ENCODE measurements at places on chromosomes 1 and 21.
A peak's percentile ranks its signal among the peaks of the same experiment; 100 is the strongest.

DNA sequence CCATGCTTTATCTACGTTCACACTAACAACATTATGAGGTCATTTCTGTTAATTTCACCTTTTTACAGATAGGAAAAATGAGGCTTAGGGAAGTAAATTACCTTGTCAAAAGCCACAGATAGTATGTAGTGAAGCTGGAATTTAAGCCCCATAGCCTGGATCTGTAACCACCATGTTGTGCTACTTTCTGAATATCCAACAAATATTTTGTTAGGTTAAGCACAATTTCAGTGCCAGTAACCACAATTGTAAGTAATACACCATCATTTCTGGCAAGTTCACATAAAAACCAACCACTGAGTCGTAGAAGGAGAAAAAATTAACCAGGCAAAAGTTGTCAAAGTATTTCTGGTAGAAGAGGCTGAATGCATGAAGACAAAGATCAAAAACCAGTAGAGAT lies 593.1 kb upstream of the CAMK1G start:
- DNase-seq = no peak

GRCh38 chr1:26469558-26469957 lies 2.7 kb upstream of the HMGN2 start:
- DNase-seq = no peak

GRCh38 chr1:221182791-221183533 lies 303.7 kb downstream of the HLX start:
- DNase-seq = no peak

- DNase-seq = no peak
Measured at GRCh38 chr1:10900251-10900651, 103.8 kb upstream of the CASZ1 start.

GRCh38 chr1:246072456-246072955 lies 434.6 kb downstream of the SMYD3 start:
- no peak for DNase-seq

- peak; percentile 9 for DNase-seq
Measured at GRCh38 chr1:117615474-117615873, 9.6 kb downstream of the TENT5C start.

DNA sequence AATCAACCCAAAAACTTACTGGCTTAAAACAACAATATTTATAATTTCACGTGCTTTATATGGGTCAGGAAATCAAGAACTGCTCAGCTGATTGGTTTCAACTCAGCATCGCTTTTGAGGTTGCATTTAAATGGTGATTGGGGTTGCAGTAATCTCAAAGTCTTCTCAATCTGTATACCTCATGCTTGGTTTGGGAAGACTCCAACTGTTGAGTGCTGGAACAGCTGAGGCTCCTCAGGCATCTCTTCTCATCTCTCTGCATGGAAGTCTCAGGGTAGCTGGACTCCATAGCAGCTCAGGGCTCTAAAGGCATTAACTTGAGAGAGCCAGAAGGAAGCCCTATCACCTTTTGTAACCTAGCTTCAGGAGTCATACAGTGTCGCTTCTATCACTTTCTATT lies 35.1 kb downstream of the AK5 start:
- no peak for DNase-seq

- no peak for DNase-seq
Measured at GRCh38 chr1:172671591-172671990, 12.7 kb downstream of the FASLG start.

DNA sequence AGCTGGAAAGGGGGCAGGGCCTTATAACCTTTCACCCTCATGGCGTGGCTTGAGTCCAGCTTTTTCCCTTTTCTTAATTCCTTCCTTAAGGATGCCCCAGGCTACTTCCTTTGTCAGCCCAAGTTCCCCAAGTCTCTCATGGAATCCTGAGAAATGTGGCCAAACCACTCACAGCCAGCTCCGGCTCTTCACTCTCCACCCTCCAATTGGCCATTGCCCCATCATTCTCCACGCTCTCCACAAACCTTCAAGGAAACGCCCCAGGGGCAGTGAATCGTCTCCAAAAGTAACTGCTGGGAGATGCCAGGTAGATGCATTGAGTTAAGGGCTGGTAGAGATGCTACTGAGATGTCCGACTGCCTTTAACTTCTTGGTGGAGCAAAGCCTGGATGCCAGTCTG lies 113.5 kb upstream of the CD34 start:
- DNase-seq = no peak

DNA sequence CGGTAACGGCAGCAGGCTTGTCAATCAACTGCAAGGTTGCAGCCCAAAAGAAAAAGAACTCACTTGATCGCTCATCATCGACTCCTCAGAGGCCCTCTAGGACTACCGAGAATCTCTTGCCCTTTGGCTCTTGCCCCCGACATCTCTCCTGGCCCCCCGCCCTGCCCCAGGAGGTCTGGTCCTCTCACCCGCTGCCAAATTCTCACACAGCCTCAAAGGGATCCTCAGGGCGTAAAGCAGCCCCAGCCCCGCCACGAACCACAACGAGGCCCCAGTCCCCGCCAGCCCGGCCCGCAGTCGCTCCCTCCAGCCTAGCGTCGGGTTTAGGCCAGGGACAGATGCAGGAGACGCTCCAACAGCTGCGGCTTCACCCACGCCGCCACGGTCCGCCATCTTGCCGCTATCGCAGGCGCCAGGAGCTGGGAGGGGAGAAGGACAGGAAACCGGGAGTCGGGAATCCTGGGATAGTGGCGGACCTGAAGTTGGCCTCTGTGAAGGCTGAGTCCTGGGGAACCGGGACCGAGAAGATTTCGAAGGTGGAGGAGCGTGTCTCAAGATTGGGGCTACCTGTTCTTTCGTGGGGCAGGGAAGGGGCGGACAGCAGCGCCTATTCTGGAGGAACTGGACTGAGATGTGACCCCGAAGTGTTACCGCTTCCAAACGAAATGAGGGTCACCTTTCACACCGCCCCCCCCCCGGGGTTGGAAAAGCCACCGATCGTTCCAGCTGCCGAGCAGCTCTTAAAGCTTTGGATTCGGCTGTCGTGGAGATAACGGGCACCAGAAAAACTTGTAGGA lies at the start of gene ST7L:
ST7L (minus strand) TSS at position 421 of the 797 bp plus-strand sequence; CDS start at position 393, 28 bp downstream.
- peak; percentile 88 for DNase-seq

DNA sequence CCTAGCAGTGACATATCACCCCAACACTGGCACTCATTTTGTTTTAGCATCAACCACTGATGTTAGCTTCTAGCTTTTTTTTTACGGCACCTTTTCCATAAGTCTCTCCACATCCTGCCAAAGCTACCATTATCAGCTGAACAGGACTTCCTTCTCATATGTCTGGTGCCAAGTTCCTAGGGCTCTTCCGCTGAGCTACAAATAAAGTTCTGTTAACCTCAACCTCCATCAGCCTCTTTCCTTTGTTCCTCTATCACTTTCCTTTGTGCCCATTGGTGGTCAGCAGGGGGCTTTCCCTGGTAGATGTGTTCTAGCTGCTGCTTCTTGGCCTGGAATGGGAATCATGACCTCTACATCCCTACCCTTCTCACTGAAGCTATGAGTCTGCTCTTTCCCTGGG lies 163.8 kb downstream of the FAF1 start:
- DNase-seq = no peak

DNA sequence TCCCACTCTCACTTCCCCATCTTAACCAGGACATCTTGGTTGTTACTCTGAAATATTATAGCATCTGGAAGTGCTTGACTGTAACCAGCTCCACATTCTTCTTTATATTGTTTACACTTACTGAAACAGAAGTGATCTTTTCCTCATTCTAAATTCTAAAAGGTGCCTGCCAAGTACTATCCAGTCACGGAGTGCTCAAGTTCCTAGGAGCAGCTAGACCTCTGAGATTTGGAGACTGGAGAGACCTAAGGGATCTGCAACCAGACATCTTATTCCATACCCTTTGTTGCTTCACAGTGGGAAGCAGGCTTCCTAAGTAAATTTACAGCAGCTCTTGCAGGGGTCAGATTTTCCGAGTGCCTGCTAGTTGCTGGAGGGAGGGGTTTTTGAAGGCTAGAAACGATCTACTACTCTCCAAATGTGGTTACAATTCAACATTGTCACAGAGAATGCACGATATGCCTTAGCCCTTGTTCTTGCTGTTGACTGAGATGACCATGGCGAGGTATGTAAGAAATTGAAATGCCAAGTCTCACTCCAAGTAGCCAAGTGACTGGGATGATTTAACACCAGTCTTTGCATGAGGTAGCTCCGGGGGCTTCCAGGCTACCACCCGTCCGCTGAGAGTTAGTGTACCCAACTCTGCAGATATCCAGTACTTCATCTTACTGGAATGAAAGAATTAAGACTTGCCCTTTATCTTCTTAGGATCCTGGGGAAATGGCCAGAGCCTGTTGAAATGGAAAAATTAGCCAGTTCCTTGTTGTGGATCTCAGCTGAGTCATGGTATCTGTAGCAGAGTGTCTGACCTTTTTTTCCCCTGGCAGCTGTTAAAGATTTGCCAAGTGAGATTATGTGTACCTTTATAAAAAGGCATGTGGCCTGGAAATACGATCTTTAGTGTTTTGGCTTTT lies 150.8 kb downstream of the MAST2 start:
- no peak for DNase-seq

GRCh38 chr1:1442069-1442770 lies 6.7 kb downstream of the VWA1 start:
- DNase-seq = no peak

- no peak for DNase-seq
Measured at GRCh38 chr1:58597076-58597475, 20.0 kb upstream of the TACSTD2 start.

DNA sequence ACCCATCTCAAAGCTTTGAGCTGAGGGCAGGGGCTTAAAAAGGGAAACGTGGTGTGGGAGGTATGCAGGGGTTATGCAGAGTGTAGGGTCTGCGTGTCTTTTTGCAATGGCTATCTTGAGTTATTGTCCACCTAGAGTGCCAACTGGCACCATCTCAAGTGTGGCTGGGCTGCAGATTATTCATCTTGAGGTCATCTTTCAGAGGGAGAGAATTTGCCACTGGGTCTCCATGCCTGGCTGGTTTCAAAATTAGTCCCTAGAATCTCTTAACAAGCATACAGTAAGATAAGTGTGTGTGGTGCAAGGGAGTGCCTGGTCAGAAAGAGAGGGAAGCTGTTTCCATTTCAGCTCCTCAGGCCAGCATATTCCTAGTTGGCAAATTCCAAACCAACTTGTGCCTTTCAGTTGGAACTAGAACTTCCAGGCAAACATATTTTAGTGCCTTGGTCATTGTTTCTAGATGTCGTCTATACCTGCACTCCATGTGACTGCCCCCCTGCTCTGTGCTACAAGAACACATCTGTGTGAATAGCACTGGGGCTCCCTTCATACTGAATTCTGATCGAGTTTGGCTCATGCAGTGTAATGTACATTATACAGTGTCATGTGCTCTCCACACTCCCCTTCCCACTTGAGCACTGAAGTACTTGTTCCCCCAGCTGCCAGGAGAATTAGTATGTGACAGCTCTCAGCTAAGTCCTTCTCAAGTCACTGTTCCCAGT lies 5.0 kb upstream of the OR2T8 start:
- no peak for DNase-seq

DNA sequence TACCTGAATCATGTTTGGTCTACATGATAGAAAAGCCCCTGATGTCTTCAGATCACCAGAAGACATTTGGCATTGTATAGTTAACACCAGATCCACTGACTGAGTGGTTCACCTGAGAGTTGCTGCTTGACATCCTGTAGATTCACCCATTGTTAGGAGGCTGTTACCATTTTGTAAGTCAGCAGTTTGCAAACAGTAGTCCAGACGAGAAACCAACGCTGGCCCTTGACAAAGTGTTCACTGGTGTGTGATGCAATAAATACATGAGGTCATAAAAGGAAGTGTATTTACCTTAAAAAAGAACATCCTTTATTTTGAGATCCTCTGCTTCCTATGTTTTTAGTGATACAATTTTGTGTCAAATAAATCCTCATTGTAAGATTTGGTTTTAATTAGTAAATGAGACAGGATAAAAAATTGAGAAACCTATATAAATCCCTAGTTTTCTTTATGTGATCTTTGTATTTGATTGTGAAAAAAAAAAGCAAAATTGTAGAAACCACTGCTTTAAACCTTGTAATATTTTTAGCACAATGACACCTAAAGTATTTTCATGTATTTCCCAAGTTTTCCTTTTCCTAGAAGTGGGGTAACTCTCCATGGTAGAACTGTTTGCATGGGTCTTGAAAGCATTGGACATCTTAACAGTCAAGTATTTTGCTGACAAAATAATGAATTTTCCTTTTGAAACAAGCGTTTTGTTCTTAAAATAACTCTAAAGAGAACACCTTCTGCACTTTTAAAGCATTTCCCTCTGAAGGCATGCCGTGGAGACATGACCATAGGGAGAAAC lies 204.3 kb downstream of the FGGY start:
- DNase-seq = no peak

- no peak for DNase-seq
Measured at GRCh38 chr1:43621861-43622260, 28.1 kb upstream of the KDM4A start.

DNA sequence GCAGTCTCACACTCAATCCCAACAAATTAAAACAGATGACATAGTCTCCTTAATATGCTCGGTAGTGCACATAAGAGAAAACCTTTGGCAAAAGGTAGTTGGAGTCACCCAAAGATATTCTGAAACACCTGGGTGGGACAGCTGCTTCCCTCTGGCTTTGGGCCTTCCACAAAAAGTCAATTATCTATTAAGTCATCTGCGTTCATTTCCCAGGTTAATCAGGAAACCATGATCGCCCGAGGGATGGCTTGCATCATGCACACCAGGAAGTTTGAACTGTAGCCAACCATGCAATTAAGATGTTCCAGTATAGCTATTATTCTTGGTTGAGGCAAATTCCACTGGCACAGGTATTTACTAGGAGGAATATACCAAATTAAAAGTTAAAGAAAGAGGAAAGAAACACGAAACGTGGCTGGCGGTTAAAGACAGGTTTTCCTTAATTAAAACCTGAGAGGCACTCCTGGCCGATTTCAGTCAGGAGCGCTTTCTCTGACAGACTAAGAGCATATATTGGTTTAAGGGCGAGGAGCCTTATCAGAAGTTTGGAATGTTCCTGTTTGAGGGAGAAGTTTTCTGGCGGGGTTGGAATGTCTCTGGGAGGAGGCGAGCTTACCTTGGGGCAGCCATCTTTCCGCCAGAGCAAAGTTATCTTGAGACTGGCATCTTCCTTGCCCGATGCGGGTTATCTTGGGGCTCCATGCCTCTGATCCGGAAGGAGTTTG lies 19.9 kb downstream of the CLDN17 start:
- DNase-seq = no peak

DNA sequence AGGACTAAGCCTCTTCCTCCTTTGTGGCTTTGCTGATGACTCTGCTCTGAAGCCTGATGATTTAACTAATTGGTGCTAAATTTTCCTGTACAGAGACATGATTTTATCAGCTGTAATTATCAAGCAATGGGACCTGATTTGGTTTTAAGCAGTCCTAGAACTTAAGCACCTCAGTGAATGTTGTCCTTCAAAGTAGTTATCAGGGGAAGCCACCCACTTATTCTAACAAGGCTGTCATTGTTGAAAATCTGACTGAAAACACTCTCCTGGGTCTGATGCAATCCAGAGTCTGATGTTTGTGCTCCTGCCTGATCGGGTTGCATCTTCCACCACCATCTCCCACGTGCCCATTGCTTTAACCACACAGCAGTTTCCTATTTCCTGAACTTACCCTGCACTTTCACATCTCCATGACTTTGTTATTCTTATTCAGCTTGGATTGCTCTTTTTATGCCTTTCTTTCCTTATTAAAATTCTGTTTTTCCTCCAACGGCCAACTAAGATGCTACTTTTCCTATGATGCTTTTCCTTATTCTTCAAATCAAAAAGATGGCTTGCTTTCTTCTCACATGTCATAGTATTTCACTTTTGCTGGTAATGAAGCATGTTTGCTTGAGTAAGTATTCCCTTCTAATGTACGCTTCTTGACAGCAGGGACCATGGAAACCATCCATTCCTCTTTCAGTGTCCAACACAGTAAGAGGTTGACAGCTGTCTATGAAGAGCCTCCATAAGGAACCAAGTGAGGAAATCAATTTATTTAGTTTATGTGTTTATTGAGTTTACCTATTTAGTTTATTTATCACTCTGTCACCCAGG lies 55.0 kb downstream of the S1PR1 start:
- no peak for DNase-seq
